ENCODE measurements at places on chromosomes 6 and 20. TPM values are rescaled to one million over a fixed set of nuclear protein-coding genes. Genes with fewer than 3 reads are reported as not detected.

Gene CDH4
- total RNA-seq = 6.7 TPM

Gene HLA-DQB2
- total RNA-seq = not detected

Gene SLC35D3
- total RNA-seq = 0.14 TPM

Gene TRIM31
- total RNA-seq = 1.3 TPM

Gene CTSZ
- total RNA-seq = 183 TPM

Gene C6orf58
- total RNA-seq = not detected

Gene LY86
- not detected for total RNA-seq

Gene IP6K3
- total RNA-seq = 1.3 TPM

Gene BACH2
- 0.42 TPM for total RNA-seq

Gene IMPG1
- not detected for total RNA-seq

Gene PDSS2
- 5.7 TPM for total RNA-seq

Gene TGM2
- 343 TPM for total RNA-seq

Gene SMOC2
- not detected for total RNA-seq
